NCI-H446 (cell line): ENCODE measurements at places on chromosomes 6 and 20.

GRCh38 chr6:98587555-98587954 is 246.8 kb upstream of the POU3F2 start:
- no peak for DNase-seq

DNA sequence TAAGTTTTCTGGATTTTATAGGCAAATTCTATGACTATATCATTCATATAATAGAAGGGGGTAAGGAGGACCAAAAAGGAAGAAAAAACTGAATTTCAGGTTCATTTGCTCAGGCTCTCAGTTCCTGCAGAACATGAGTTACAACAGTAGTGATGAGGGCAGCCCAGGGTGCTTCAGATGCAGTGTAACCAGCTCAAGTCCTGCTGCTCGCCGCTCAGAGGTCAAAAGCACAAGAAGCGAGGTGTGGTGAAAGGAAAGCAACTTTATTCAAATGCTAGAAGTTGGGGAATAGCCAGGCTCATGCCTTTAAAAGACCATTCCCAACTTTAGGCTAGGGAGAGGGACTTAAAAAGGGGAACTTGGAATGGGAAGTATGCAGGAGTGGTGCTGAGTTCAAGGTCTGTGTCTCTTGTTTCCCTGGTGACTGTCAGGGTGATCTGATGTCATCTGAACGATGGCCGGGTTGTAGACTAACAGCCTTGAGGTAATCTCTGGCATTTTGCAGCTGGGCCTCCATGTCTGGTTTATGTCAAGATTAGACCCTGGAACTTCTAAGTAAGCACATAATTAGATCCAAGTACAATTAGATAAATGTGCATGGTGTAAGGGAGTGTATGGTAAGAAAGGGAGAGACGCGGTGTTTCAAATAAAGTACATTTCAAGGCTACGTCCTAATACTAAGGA is 14.5 kb upstream of the SEC63 start:
- no peak for DNase-seq

DNA sequence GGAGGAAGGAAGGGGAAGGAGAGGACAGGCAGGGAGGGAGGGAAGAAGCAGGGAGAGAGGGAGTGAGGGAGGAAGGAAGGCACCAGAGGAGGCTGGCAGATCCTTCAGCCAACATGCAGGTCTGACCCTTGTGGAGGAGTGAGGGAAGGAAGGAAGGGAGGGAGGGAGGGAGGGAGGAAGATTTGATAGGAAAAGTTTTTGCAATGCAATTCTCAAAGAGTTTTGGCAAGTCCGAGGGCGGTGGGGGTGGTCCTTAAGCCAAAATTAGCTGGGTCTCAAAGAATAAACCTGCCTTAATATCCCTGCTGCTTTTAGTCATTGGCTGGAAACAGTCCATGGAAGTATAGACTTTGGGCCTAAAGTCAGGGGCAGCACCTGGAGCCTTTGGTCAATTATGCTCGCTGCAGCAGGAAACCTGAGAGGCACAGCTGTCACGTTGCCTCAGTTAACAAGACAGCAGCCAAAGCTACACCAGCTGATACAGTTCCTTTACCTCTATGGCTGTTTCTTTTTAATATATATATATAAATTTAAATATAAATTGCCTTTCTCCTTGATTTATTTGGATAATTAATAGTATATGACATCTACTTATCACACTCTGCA is 115.7 kb upstream of the RALGAPA2 start:
- DNase-seq = no peak

GRCh38 chr20:19934792-19935491 is 82.2 kb upstream of the NAA20 start:
- no peak for DNase-seq

DNA sequence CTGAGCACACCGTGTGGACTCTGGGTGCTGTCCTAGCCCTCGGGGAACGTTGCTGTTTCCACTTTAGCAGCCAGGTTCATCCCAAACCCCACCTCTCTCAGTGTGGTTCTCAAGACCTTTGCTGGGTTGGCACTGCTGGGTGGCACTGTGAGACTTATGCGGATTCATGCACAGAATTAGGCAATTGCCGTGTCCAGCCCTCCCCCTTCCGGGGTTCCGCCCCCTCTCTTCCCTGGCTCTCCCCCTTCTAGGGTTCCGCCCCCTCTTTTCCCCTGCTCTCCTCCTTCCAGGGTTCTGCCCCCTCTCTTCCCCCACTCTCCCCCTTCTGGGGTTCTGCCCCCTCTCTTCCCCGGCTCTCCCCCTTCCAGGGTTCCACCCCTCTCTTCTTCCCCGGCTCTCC is 39.8 kb upstream of the SLCO4A1 start:
- no peak for DNase-seq

DNA sequence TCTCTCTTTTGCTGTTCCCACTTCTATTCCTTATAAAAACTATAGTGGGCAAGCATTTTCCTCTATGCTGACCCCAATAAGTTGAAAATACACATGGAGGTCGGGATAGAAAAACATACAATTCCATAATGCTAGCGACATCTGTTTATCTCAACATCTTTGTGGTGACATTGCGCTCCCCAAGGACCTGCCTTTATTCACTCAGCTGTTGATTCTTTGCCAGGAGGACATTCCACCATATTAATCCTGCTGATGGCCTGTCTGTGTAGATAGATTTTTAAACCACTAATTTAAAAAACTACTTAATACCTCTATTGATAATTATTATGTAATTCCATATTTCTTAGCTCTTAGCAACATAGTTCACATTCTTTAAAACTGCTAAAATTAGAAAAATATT is 555.3 kb upstream of the MAP3K7 start:
- DNase-seq = no peak

- no peak for DNase-seq
These were observed 18.2 kb upstream of the POLR1H start for GRCh38 chr6:30042914-30043313.

GRCh38 chr6:31083742-31084354 is 28.5 kb downstream of the C6orf15 start:
- peak; percentile 59 for DNase-seq

DNA sequence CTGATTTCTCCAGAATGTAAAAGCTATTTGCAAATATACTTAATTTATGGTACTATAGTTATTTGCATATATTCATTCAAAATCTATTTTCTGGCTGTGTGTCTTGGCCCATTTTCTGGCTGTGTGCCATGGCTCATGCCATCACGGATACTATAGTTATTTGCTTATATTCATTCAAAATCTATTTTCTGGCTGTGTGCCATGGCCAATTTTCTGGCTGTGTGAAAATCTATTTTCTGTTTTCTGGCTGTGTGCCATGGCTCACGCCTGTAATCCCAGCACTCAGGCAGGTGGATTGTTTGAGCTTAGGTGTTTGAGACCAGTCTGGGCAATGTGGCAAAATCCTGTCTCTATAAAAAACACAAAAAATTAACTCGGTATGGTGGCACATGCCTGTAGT is 28.9 kb upstream of the RIPK1 start:
- no peak for DNase-seq

- no peak for DNase-seq
These were observed 207.4 kb upstream of the ZNF217 start for GRCh38 chr20:53800883-53801604.

GRCh38 chr6:158376631-158377081 is 64.4 kb downstream of the TULP4 start:
- DNase-seq = peak; percentile 39

DNA sequence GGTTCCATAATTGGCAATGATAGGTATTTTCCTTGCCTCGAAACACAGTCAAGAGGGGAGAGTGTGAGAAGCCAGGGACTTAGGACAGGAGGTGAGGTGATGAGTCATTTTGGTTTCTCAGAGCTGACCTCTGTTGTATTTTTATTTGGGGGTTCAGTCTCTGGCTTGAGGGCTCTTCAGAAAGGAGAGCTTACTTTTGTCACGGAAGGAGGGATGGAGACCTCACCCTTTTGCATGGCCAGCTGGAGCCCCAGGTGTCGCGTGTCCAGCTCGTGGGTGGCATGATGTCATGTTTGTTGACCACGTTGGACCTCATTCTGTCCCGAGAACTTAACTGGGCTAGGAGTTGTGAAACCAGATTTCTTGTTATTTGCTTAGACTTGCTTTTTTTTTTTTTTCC is 293.9 kb downstream of the QKI start:
- DNase-seq = no peak
